ENCODE measurements at places on chromosomes 3 and 15. TPM values are rescaled to one million over a fixed set of nuclear protein-coding genes. Genes with fewer than 3 reads are reported as not detected.

The FANCD2OS gene
- not detected for total RNA-seq

The KATNBL1 gene
- 40.5 TPM for total RNA-seq

The CYP8B1 gene
- total RNA-seq, result 0.12 TPM

The MNS1 gene
- 1.9 TPM for total RNA-seq

The ZWILCH gene
- 25.8 TPM for total RNA-seq

The RPSA gene
- 2,486 TPM for total RNA-seq

The NANOGP8 gene
- total RNA-seq, result not detected

The COLQ gene
- 1.9 TPM for total RNA-seq

DNA sequence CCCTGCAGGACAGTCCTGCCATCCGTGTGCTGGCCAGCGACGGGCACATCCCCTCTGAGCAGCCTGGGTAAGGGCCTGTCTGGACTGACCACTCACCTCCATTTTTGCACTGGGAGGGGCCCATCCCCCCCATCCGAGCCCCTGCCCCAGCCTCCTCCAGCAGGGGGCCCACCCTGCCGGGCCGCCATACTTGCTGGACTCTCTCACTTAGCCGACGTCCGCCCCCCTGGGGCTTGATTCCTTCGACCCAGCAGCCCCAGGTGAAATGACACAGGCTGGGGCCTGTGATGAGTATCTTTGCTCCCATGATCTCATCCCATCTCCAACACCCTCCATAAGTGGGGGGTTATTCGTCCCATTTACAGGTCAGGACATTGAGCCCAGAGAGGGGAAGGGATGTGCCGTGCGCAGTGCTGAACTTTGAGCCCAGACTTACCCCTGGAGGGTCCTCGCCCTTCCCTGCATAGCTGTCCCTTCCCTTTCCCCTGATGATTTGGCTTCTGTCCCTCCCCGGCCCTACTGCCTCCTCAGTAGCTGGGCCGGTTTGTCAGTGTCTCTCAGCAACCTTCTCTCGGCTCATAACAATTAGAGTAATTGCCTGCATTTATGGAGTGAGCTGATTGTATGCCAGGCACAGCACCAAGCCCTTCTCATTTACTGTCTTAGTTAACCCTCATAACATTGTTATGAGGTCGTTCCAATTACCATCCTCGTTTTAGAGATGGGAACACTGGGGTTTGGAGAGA, 4.2 kb downstream of the LMAN1L start:
- H3K36me3 ChIP-seq, result no peaks in the 10 kb centered on the region
- DNase-seq, result no peak
- H3K4me3 ChIP-seq, result no peak overlapping the region
- H3K27ac ChIP-seq, result no peak overlapping the region
- no peaks in the 10 kb centered on the region for H3K27me3 ChIP-seq

DNA sequence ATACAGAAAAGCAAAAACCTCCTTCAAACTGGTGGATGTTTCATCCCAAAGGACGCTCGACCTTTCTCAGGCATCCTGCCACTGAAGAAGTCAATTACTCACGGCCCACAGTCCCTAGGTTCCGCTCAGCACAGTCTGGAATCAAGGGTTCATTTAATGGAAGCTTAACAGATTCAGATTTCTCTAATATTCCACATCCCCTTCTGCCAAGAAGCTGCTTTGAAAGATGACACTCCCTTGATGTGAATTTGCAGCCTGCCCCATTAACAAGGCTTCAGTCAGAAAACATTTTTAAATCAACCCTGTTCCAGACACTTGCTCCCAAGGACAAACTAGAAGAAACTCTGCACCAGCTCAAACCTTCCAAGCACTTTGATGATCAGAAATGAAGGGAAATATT, 81.2 kb downstream of the LIPC start:
- no peak overlapping the region for H3K27ac ChIP-seq
- no peaks in the 10 kb centered on the region for H3K4me1 ChIP-seq
- no peaks in the 10 kb centered on the region for H3K36me3 ChIP-seq
- no peak overlapping the region for H3K4me3 ChIP-seq
- DNase-seq, result no peak

DNA sequence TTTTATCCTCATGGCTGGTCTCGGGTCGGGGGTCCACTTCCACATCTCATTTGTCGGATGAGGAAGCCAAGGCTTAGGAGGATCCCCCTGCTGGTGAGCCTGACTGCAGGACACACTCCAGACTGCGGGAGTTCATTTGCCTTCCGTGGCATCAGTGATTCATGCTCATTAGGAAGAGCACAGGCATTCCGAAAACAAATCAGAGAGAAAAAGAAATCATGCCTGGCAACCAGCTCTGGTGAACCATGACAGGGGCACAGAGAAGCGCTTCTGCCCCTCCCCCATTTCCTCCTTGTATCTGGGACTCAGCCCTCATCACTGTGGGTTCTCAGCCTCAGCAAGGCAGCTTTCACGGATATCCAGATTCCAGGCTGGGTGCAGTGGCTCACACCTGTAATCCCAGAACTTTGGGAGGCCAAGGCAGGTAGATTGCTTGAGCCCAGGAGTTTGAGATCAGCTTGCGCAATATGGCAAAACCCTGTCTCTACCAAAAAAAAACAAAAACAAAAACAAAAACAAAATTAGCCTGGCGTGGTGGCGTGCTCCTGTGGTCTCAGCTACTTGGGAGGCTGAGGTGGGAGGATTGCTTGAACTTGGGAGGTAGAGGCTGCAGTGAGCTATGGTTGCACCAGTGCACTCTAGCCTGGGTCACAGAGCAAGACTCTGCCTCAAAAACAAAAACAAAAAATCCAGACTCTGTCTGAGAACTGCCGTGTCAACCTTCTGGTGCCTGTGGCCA, 28.4 kb downstream of the IRAK2 start:
- DNase-seq, result no peak
- H3K4me1 ChIP-seq, result peaks cover 42% of the 10 kb centered on the region

GRCh38 chr15:96893159-96893906, 562.8 kb downstream of the NR2F2 start:
- H3K4me3 ChIP-seq, result no peak overlapping the region
- no peaks in the 10 kb centered on the region for H3K4me1 ChIP-seq
- no peak for DNase-seq
- H3K27me3 ChIP-seq, result no peaks in the 10 kb centered on the region
- no peak overlapping the region for H3K27ac ChIP-seq
- no peaks in the 10 kb centered on the region for H3K36me3 ChIP-seq

DNA sequence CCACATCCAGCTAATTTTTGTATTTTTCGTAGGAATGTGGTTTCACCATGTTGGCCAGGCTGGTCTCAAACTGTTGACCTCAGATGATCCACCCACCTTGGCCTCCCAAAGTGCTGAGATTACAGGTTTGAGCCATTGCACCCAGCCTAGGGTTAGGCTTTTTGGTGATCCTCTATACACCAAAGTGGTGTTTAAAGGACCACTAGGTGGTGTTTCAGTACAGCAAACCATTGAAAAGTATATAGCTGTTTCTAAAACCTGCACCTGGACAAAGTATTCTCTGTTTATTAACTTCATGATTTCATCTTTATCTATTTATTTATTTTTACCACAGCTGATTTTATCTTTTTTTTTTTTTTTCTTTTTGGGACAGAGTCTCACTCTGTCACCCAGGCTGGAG, 68.4 kb downstream of the MINDY2 start:
- no peaks in the 10 kb centered on the region for H3K36me3 ChIP-seq
- no peaks in the 10 kb centered on the region for H3K4me1 ChIP-seq
- H3K4me3 ChIP-seq, result no peak overlapping the region
- no peak overlapping the region for H3K27ac ChIP-seq

GRCh38 chr3:65927576-65927975, 111.1 kb downstream of the MAGI1 start:
- H3K27me3 ChIP-seq, result no peaks in the 10 kb centered on the region
- H3K4me1 ChIP-seq, result peaks cover 26% of the 10 kb centered on the region
- DNase-seq, result no peak
- H3K27ac ChIP-seq, result no peak overlapping the region
- H3K4me3 ChIP-seq, result no peak overlapping the region

DNA sequence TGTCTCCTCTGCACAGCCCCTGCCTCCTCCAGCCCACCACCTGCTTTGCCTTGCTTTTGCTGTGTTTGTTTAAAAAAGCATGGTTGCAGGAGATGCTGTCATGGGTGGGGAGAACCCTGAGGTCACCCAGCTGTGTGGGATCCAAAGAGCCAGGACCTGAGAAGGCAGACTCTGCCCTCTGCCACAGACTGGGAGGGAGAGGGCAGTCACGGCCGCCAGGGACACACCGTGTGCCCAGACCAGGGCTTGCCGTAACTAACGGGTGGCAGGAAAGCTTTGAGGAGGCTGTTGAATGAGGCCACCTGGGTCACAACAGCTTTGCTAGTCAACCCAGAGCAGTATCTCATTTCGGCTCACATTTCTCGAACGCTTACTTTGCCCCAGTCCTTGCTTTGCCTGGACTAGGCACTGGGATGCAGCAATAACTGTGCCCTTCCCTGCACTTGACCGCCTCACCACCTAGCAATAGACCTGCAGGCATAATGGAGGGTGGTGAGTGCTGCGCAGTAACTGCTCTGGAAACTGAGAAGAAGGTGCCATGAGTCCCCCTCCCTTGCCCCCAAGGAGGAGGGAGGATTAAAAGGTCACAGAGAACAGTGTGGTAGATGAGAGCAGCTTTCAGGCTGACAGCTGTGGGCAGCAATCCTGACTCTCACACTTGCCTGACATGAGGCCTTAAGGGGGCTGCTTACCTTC, 55.0 kb upstream of the CTDSPL start:
- no peak overlapping the region for H3K4me3 ChIP-seq
- peaks cover 4% of the 10 kb centered on the region for H3K27me3 ChIP-seq
- no peaks in the 10 kb centered on the region for H3K36me3 ChIP-seq

DNA sequence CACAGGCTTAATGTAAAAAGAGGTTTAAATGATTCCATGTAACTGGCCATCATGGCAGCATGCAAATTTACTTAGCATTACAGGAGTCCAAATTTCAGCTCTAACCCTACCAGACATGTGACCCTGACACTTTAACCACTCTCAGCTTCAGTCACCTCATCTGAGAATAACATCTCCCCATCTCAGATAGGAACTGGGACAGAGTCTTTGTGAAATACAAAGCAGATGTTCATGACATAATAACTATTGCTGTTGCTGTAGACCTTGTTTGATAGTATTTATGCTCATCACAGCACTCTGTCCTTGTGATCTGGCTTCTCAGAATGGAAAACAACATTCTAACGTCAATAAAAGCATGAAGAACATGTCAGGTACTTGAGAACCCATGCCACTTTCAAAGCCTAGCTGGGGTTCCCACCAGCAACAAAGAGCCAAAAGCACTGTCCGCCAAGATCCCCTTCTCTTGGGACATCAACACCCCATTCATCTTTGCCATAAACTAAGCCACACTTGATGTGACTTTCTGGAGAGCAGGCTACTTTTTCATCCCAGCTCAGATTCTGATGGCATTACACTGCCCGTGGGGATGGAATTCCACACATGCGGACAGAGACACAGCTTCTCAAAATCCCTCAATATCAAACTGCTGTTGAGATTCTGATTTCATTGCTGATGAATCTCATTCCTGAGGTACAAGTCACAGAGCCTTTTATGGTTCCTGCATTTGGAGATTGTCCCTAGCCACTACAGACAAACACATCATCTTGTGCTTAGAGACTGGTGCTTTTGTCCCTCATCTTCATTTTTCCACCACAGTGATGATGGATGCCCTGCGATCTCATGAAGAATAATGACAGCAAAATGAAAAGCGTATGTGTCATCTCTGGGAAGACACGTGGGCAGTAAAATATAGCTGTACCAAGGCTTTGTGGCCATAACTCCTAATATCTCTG, 202.7 kb downstream of the TNIK start:
- H3K27ac ChIP-seq, result peak overlapping the region; percentile 76
- no peaks in the 10 kb centered on the region for H3K36me3 ChIP-seq
- H3K4me1 ChIP-seq, result peaks cover 78% of the 10 kb centered on the region
- DNase-seq, result no peak

- no peak for DNase-seq
- no peak overlapping the region for H3K27ac ChIP-seq
- peaks cover 10% of the 10 kb centered on the region for H3K4me1 ChIP-seq
- no peak overlapping the region for H3K4me3 ChIP-seq
- no peaks in the 10 kb centered on the region for H3K27me3 ChIP-seq
- H3K36me3 ChIP-seq, result no peaks in the 10 kb centered on the region
Observed at GRCh38 chr3:195105841-195106417, 165.0 kb downstream of the XXYLT1 start.

GRCh38 chr3:183180110-183180783, 17.7 kb upstream of the LAMP3 start:
- H3K4me3 ChIP-seq, result no peak overlapping the region
- peaks cover 10% of the 10 kb centered on the region for H3K4me1 ChIP-seq
- no peaks in the 10 kb centered on the region for H3K36me3 ChIP-seq

DNA sequence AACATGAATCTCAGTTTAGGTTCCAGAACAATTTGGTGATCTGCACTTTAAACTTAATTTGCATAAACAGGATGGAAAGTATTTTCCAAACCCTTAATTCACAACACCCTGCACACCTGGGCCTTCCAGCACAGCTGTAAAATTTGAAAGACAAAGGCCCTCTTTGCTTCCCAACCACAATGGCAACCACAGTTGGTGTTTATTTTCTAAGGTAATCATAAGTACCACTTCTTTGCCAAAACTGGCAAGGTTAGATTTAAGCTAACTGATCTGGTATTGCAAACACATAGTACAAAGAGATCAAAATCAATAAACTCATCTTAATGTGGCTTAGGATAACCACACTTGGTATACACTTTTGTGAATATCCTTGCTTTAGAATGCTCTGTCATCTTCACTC, 4.1 kb downstream of the LRIG1 start:
- H3K4me3 ChIP-seq, result no peak overlapping the region
- no peaks in the 10 kb centered on the region for H3K36me3 ChIP-seq
- no peak overlapping the region for H3K27ac ChIP-seq
- peaks cover 11% of the 10 kb centered on the region for H3K4me1 ChIP-seq
- no peak for DNase-seq

DNA sequence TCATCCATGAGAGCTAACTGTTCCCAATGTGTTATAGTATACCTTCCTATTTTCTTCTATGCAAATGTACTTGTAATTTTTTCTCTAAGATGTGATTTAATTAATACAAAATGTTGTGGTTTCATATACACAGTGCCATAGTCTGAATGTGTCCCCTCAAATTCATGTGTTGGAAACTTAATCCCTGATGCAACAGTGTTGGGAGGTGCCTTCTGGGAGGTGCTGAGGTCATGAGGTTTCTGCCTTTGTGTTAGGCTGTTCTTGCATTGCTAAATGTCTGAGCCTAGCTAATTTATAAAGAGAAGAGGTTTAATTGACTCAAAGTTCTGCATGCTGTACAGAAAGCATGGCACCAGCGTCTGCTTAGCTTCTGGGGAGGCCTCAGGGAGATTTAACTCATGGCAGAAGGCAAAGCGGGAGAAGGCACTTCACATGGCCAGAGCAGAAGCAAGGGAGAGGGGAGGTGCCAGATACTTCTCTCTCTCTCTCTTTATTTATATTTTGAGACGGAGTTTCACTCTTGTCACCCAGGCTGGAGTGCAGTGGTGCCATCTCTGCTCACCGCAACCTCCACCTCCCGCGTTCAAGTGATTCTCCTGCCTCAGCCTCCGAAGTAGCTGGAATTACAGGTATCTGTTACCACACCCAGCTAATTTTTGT, 34.7 kb upstream of the BNIP2 start:
- no peak for DNase-seq
- H3K4me1 ChIP-seq, result peaks cover 6% of the 10 kb centered on the region
- peaks cover 12% of the 10 kb centered on the region for H3K27me3 ChIP-seq
- H3K27ac ChIP-seq, result no peak overlapping the region
- no peak overlapping the region for H3K4me3 ChIP-seq

Measured in HCT116 (cell line).